Thyroid gland (tissue), 4 donors: ENCODE measurements at places on chromosomes 6 and 20.

DNA sequence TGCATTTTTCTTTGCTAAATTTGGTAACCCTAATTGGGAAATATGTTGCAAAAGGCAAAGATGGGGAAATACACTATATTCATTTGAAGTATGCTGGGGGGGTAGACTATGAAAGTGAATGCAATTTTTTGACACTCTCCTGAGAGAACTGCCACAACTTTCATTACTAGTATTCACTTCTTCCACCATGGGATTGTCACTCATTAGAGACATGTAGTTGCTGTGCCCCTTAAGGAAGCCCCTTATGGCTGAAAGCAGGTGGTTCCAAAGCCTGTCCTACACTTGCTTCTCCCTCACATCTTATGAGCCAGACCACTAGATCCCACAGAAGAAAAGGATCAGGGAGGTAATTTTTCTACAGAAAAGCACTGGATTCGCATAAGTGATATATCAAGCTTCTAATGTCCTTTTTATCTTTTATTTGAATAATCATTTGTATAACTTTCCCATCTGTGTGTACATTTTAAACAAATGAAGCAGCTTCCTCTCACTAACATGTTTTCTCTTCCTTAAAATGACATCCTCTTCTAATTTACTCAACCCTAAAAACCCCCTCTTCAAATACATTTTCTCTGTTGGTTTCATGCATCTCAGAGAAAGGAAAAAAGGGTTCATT, 83.8 kb downstream of the GCLC start:
- no peak overlapping the region for H3K4me3 ChIP-seq
- H3K4me1 ChIP-seq, result peaks cover 4% of the 10 kb centered on the region
- no peaks in the 10 kb centered on the region for H3K36me3 ChIP-seq
- no peak overlapping the region for H3K27ac ChIP-seq
- no peaks in the 10 kb centered on the region for H3K27me3 ChIP-seq

DNA sequence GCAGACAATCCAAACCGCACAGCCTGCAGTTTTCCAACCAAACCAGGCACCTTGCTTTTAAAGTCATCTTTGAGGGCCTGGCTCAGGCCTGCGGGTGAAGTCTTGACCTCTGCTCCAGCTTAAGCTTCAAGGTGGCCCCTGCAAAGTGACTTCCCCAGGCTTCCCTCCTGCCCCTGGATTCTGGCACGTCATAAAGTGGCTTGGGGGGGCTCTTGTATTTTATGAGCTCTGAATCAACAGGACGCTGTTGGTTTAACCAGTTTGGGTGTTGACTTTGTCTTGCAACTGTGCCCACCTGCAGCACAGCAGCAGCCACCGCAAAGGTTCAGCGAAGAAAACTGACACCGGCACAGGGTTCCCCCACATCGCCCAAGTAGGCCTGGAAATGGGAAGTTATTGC, 81.2 kb downstream of the NFATC2 start:
- no peak for DNase-seq
- H3K27ac ChIP-seq, result no peak overlapping the region
- peaks cover 16% of the 10 kb centered on the region for H3K4me1 ChIP-seq
- no peaks in the 10 kb centered on the region for H3K36me3 ChIP-seq

GRCh38 chr20:9143926-9144325, 75.0 kb downstream of the PLCB4 start:
- H3K4me1 ChIP-seq, result no peaks in the 10 kb centered on the region
- H3K36me3 ChIP-seq, result no peaks in the 10 kb centered on the region
- no peaks in the 10 kb centered on the region for H3K27me3 ChIP-seq
- no peak overlapping the region for H3K27ac ChIP-seq
- no peak for DNase-seq

DNA sequence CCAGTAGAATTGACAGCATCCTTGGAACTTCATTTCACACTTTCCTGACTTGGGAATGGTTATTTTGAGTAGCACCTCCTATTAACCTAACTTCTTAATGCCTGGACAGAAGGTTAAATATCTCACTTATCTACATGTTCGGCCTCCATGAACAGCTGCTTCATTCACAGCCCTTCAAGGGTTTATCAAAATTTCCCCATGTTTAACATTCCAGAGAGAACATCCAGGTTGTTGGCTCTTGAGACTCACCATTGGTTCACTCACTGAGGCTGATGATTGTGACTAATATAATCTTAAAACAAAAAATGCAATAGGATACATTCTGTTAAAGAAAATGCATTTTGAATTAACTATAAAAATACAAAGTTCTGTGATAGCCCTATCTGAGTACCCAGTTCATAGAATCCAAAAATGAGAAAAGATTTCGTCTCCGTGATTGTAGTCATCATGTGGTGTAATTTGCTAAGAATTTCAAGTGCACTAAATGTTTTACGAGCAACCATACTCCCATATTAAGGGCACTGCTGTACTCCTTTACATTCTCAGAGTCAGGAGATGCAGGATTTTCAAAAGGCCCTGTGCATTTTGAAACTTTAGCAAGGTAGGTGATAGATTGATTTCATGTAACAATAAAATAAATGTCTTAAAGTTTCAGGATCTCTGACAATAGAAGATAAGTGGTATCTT, 260.6 kb upstream of the TAB2 start:
- no peaks in the 10 kb centered on the region for H3K27me3 ChIP-seq
- no peak overlapping the region for H3K27ac ChIP-seq
- DNase-seq, result no peak
- H3K4me1 ChIP-seq, result peaks cover 44% of the 10 kb centered on the region
- H3K36me3 ChIP-seq, result no peaks in the 10 kb centered on the region

DNA sequence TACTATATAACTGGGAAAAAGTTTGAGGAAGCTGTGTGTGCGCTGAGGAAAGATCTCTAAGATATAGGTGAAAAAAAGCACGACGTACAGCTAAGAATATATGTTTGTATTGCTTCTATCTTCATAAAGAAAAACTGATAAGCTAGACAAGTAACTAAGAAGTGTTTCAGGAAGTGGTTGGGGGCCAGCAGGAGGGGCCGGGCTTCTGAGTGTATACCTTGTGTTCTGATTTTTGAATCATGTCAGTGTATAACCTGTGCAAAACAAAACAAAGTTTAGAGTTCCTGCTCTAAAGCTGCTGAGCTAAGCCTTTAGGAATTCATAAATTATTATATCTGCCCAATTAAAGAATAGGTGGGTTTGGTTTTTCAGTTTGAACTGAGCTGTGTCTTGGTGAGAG, 7.9 kb upstream of the OSER1 start:
- no peak for DNase-seq
- no peak overlapping the region for H3K27ac ChIP-seq
- no peaks in the 10 kb centered on the region for H3K4me1 ChIP-seq
- H3K4me3 ChIP-seq, result no peak overlapping the region
- no peaks in the 10 kb centered on the region for H3K27me3 ChIP-seq

- no peaks in the 10 kb centered on the region for H3K36me3 ChIP-seq
- H3K4me3 ChIP-seq, result no peak overlapping the region
- H3K27me3 ChIP-seq, result no peaks in the 10 kb centered on the region
- H3K4me1 ChIP-seq, result peaks cover 6% of the 10 kb centered on the region
Measured at GRCh38 chr6:3712827-3713665, 38.5 kb downstream of the PXDC1 start.

DNA sequence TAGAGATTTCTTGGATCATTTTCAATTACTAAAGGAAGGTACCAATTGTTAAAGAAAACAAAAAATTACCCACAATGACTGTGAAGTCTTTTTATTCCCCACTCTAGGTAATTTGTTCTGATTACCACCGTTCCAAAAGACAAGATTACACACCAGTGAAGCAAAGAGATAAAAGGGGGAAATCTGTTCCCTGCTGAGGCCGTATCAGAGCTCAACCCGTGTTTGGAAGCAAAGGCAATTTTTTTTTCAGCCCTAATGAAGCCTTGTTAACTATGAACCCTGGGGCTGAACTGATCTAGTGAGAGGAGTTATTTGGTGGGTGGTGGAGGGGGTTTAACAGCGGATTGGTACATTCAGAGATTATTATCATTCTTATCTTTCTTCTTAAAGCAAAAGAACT, 128.5 kb downstream of the ALDH8A1 start:
- peak overlapping the region; percentile 44 for H3K27ac ChIP-seq
- no peak overlapping the region for H3K4me3 ChIP-seq
- peaks cover 4% of the 10 kb centered on the region for H3K4me1 ChIP-seq
- DNase-seq, result no peak
- H3K27me3 ChIP-seq, result no peaks in the 10 kb centered on the region
- H3K36me3 ChIP-seq, result no peaks in the 10 kb centered on the region

DNA sequence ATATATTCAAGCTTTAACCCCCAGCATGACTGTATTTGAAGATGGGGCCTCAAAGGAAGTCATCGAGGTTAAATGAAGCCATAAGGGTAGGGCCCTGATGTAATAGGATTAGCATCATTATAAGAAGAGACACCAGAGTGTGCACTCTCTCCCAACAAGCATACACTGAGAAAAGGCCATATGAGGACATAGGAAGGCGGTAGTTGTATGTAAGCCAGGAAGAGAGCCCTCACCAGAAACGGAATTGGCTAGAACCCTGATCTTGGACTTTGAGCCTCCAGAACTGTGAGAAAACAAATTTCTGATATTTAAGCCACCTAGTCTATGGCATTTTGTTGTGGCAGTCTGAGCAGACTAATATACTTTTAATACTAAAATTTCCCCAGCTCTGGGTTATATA, 150.1 kb upstream of the STXBP5 start:
- no peaks in the 10 kb centered on the region for H3K27me3 ChIP-seq
- H3K4me3 ChIP-seq, result no peak overlapping the region
- no peaks in the 10 kb centered on the region for H3K4me1 ChIP-seq
- H3K27ac ChIP-seq, result no peak overlapping the region
- H3K36me3 ChIP-seq, result no peaks in the 10 kb centered on the region
- DNase-seq, result no peak

- no peak overlapping the region for H3K4me3 ChIP-seq
- no peak overlapping the region for H3K27ac ChIP-seq
- no peak for DNase-seq
- no peaks in the 10 kb centered on the region for H3K27me3 ChIP-seq
- H3K4me1 ChIP-seq, result no peaks in the 10 kb centered on the region
Measured at GRCh38 chr6:147738516-147739162, 230.1 kb downstream of the SAMD5 start.

GRCh38 chr6:133681891-133682290, 207.0 kb upstream of the TCF21 start:
- H3K27me3 ChIP-seq, result no peaks in the 10 kb centered on the region
- H3K4me1 ChIP-seq, result no peaks in the 10 kb centered on the region
- DNase-seq, result no peak
- H3K27ac ChIP-seq, result no peak overlapping the region

GRCh38 chr6:3446184-3446583, 10.7 kb downstream of the SLC22A23 start:
- H3K36me3 ChIP-seq, result no peaks in the 10 kb centered on the region
- DNase-seq, result no peak
- no peak overlapping the region for H3K27ac ChIP-seq
- H3K4me1 ChIP-seq, result peaks cover 8% of the 10 kb centered on the region
- no peaks in the 10 kb centered on the region for H3K27me3 ChIP-seq

- peaks cover 18% of the 10 kb centered on the region for H3K4me1 ChIP-seq
- no peak overlapping the region for H3K4me3 ChIP-seq
- no peaks in the 10 kb centered on the region for H3K36me3 ChIP-seq
- H3K27me3 ChIP-seq, result no peaks in the 10 kb centered on the region
Measured at GRCh38 chr6:135880066-135880972, 28.8 kb downstream of the PDE7B start.

GRCh38 chr6:89409461-89410035, 2.5 kb downstream of the RRAGD start:
- no peak overlapping the region for H3K4me3 ChIP-seq
- H3K27me3 ChIP-seq, result no peaks in the 10 kb centered on the region
- H3K27ac ChIP-seq, result peak overlapping the region; percentile 23

GRCh38 chr20:36548006-36548315, 6.6 kb downstream of the MYL9 start:
- no peak overlapping the region for H3K27ac ChIP-seq
- H3K4me1 ChIP-seq, result peaks cover 23% of the 10 kb centered on the region
- H3K36me3 ChIP-seq, result peaks cover 25% of the 10 kb centered on the region
- H3K4me3 ChIP-seq, result no peak overlapping the region
- DNase-seq, result no peak
- no peaks in the 10 kb centered on the region for H3K27me3 ChIP-seq
